ENCODE measurements at places on chromosomes 5 and 9.

DNA sequence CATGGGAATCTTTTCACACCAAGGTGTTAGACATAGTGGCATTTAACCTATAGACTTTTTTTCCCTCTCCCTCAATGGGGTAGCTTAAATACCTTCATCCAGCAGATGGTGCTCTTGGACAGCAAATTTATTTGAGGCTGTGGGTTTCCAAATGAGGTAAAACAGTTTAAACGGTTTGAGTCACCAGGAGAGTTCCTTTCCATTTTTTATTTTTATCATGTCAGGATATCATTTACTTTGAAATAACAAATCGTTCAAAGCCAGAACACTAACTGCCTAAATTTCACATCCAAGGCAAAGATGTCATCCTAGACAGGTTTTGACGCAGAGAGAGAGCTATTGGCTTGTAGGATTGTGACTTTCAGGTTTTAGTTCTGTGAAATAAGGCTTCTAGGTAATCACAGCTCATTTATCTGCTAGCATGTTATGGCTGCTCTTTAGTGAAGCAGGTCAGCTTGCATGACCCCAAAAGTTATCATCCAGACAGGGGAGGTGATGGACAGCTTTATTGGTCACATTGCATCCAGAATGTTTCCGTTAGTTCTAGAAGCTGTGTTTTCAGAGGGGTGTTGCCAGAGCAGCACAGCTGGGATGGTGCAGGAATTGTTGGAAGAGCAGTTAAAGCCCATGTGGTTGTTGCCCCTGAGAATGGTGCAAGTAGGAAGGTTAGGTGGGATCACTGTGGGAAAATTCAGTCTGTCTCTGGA is 69.8 kb downstream of the KDM4C start:
- peak; percentile 57 for DNase-seq

GRCh38 chr5:96348536-96348935 is 84.5 kb downstream of the PCSK1 start:
- DNase-seq, result no peak

DNA sequence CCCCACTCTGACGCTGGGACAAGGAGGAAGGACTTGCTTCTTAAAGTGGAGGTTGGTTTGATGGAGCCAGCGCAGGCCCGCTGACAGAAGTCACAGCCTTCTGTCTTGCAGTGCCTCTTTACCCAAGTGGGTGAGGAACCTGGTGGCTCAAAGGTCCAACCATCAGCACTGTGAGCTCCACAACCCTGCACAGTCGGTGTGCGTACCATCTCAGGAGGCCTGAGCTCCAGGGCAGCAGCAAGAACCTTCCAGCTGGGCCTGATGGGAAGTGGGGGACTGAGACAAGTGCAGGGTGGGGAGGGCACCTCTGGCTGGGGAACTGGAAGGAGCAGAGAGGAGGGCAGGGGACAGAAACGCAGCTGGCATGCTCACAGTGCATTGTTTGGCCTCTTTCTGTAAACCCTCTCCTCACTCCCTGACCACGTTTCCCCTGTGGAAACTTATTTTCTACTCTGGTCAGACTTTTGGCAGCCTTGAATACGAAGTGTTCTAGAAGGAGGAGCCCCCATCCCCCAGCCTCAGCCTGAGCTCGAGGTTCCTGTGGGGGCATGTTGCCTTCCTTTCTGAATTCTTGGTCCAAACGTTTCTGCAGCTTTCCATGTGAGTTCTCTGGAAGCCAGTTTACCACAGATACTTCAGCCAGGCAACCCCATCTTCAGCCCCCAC is 178.5 kb upstream of the PITX1 start:
- no peak for DNase-seq

- DNase-seq, result no peak
Observed at GRCh38 chr9:125805586-125805985, 58.4 kb downstream of the PBX3 start.

- no peak for DNase-seq
Observed at GRCh38 chr9:128495804-128496417, 8.6 kb upstream of the GLE1 start.

- DNase-seq, result no peak
Observed at GRCh38 chr9:29778281-29778849, 2205.1 kb upstream of the C9orf72 start.

- DNase-seq, result no peak
Observed at GRCh38 chr9:101764472-101764871, 26.0 kb upstream of the GRIN3A start.

GRCh38 chr9:89548071-89548638 is 50.2 kb upstream of the SEMA4D start:
- DNase-seq, result no peak

- DNase-seq, result no peak
Observed at GRCh38 chr9:13127131-13127530, 152.4 kb downstream of the MPDZ start.

DNA sequence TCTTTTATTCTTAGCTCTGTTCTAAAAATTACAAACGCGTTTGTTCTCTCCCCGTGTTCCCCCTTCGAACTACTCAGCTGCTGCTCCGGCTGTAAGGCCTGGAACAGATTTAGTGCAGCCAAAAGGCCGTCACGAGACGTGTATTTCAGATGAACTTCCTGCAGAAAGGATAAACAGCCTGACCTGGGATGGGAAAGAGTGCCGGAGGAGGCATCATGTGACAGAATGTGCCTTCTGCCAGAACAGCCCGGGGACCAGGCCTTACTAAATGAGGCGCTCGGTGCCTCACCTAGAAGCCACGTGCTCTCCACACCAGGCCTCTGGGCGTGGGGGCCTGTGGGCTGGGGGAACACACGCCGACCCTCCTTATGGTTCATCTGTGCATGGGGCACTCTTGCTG is 94.7 kb downstream of the PPARGC1B start:
- DNase-seq, result no peak

- DNase-seq, result no peak
Observed at GRCh38 chr9:34001951-34002350, 46.7 kb downstream of the UBAP2 start.

DNA sequence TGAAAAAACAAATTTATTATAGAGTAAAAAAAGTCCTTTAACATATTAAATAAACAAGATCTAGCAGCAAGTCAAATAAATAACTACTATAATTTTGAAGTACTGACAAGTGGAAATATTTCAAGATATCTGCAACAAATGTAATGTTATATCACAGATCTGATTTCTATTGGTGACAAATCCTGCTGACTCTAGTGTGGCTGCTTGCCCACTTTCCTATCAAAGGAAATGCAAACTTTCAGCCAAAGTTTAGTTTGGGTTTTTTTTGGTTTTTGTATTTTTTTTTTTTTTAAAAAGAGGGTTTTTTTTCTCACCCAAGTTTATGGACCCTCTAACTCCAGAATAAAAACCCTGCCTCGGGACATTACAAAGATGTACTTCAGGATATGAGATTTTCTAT is 12.9 kb downstream of the ADRA1B start:
- no peak for DNase-seq

GRCh38 chr9:5787759-5788302 is 45.1 kb downstream of the ERMP1 start:
- no peak for DNase-seq

DNA sequence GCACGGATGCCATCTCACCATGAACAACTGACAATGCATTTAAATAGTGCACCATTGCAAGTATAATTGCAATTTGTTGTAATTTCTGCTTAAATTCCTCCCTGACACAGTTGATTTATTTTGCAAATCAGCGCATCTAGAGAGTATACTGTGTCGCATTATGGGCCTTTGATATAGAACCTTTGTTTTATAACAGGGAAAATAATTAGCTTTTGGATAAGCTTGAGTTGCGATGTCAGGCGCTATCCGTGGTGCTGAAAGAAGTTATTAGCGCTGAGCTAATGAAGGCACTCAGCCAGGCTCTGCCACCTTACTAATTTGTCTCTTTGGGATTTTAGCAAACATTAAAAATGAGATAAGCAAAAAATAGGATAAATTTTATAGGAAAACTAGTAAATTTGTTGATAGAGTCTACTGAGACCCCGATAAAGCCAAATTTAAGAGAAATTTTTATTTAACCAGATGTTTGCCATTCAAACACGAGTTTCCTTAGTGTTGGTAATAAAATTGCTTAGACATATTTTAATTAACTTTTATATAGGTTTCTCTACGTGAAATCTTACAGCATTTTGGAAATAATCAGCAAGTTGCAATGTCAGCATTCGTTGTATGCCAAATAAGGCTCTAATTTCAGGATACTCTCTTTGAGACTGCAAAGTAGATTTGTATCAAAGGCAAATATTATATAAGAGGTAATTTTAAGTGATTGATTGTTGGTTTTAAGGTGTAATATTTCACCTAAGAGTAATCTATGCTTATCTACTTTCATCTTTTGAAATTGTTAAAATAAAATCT is 355.5 kb downstream of the TLR4 start:
- DNase-seq, result peak; percentile 32

- no peak for DNase-seq
Observed at GRCh38 chr5:159459132-159459627, 128.9 kb upstream of the IL12B start.

- peak; percentile 51 for DNase-seq
Observed at GRCh38 chr9:79390077-79390698, 181.6 kb upstream of the TLE4 start.

- no peak for DNase-seq
Observed at GRCh38 chr5:173653822-173654523, 37.5 kb upstream of the BOD1 start.

- DNase-seq, result no peak
Observed at GRCh38 chr5:143227301-143227700, 176.2 kb downstream of the NR3C1 start.

DNA sequence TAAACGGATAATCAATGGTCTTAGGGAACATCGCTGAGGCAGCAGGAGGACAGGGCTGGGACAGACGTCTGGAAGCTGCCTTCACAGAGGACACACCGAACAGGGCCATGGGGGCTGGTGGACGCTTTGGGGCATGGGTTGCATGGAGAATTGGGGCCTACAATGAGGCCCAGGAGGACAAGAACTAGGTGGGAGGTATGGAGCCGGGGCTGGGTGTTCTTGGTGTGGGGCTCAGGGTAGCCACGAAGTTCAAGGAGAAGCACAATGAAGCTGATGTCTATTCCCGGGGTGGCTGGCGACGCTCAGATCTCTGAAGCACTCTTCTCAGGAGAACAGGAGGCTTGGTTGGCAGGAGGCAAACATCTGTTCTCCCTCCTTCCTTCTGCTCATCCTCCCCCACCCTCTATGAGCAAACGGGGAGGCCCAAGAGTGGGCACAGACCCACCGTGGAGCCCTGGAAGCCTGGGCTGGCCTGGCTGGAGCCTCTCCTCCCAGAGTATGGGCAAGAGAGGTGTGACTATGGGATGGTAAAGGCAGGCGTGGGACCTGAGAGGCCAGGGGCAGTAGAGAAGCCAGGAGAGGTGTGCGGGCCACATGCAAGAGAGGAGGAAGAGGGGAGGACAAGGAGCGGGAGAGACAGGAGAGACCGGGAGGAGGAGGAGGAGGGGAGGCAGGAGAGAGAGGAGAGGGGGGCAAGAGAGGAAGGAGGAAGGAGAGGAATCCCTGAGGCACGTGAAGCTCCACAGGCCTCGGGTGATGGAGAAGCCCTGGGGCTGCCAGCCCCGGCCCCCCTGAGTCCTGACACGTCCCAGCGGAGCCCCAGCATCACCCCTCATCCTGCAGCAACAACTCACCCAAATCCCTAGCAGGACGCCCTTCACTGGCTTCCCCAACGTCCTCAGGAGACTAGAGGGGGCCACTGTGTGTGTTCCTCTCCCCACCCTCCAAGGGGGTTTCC is 159.1 kb downstream of the OLFM1 start:
- no peak for DNase-seq

- DNase-seq, result peak; percentile 80
Observed at GRCh38 chr9:19028835-19029451, 4.1 kb downstream of the SAXO1 start.

DNA sequence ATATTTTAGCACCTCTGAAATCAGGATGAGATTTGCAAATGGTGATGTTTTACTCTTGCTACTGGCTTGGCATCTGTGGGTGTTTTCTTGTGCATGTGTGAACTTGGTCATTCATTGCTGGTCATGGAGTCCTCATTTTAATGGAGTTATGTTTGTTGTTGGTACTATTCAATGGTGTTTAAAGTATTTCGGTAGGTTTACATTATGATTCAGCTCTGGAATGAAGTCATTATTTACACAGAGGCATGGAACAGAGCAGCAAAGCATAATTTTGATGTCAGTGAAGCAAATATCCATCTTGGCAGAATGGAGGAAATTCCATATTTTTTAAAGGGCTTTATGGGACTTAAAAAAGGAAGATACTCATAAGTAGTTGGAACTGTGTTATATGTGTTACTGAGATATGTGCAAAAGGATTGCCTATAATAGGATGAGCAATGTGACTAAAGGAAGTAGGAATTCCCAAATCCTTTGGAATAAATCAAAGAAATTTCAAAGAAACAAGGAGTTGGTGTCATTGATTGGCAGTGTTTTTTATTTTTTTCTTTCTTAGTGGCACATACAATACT is 147.4 kb downstream of the ACTBL2 start:
- peak; percentile 55 for DNase-seq

- no peak for DNase-seq
Observed at GRCh38 chr9:98591696-98592095, 117.0 kb downstream of the GABBR2 start.

DNA sequence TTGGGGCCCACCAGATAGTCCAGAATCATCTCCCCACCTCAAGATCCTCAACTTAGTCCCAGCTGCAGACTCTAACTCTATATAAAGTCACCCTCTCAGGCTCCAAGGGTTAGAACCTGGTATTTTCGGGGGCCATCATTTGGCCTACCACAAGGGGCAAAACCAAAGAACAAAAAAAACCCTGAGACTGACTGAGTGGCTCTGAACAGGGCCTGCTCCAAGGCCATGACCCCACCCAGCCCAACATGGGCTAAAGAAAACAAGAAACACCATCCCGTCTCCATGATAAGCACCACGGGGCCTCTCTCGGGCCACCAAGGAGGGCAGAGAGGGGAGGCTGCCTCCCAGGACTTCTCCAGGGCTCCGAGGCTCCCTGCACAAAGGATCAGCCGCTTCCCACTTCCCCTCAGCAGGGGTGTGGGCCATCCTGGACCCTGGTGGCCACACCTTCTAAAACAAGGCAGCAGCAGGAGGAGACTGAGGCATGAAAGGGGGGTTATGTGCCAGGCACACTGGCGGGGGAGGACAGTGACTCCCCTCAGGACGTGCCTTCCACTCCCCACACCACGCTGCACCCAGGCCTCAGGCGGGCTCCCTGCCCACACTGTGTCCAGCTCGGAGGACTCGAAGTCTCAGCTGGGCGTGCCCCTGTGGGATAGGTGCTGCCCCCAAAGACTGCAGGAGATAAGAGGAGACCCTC is 51.5 kb downstream of the SEMA4D start:
- DNase-seq, result no peak

GRCh38 chr5:1720396-1721110 is 79.1 kb downstream of the MRPL36 start:
- no peak for DNase-seq

DNA sequence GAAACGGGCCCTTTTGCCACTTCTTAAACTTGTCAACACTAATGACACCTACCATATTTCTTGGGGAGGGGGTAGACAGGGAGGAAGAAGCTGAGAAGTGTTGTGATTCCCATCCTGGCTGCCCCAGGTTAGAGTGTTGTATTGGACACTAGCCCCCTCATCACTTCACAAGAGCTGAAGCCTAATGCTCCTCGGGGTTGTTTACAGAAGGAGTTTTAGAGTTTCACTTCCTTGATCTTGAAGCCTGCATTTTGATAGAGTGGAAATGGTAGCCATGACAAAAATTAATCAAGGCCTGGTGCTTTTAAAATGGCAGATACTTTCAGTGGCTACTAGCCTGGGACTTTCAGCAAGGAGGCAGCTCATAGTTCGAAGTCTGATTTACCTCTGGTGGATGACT is 11.0 kb upstream of the FAM120AOS start:
- no peak for DNase-seq

All from GM23248 (cell line).